Renal cortical epithelial cell (primary cell): ENCODE measurements at places on chromosomes 6 and 20.

DNA sequence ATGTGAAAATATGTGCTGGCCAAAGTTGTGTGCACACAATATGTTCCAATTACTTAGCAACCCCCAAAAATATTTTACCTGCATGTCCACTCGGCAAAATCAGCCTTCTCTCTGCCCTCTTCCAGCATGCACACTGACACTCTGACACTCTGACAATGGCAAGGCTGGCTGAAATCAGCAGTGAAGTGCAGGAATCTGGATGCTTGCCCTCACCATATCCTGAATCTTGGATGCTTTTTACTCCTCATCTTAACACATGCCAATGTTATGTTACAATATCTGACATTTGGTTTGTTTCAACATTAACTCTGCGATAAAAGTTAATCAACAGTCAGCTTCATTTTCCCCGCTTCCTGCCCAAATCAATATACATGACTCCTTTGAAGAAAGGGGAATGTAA lies 203.2 kb downstream of the COL9A1 start:
- no peak for DNase-seq

DNA sequence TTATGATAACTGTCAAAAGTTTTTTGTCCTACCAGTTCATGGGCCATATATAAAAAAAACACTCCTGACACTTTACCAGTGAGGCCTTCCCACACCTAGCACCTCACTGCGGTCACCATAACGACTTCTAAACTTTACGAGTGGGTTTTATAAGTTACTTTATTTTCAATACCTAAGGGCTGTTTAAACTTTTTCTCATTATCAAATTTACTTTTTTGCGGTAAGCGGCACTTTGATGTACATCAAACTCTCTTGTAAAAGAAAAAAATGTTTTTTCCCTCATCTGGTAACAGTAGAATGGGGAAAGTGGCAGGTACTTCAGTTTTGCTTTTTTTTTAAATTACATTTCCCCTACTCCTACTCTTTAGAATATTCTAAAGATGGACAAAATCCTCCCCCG lies 36.2 kb downstream of the FYN start:
- no peak for DNase-seq

DNA sequence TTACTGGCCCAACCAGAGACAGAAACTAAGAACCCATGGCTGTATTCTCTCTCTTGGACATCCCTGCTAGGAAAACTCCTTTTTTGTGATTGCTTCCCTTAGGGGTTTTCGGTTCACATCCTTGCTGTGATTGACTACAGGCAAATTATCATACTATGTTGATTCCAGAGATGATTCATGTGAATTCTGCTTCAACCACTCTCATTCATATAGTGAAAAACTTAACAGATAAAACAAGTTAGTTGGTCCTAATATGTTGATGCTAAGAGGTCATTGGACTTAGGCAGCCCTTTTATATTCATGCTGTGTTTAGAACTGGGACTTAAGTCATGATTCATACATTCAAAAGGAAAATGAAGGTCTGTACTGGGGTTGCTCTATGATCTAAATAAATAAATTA lies 76.9 kb upstream of the CCN2 start:
- no peak for DNase-seq

- DNase-seq: no peak
Observed at GRCh38 chr20:31617432-31618104, 12.5 kb downstream of the ID1 start.

- no peak for DNase-seq
Observed at GRCh38 chr20:1800180-1800579, 95.0 kb upstream of the SIRPA start.

GRCh38 chr6:56366141-56366852 lies 118.9 kb upstream of the COL21A1 start:
- no peak for DNase-seq

DNA sequence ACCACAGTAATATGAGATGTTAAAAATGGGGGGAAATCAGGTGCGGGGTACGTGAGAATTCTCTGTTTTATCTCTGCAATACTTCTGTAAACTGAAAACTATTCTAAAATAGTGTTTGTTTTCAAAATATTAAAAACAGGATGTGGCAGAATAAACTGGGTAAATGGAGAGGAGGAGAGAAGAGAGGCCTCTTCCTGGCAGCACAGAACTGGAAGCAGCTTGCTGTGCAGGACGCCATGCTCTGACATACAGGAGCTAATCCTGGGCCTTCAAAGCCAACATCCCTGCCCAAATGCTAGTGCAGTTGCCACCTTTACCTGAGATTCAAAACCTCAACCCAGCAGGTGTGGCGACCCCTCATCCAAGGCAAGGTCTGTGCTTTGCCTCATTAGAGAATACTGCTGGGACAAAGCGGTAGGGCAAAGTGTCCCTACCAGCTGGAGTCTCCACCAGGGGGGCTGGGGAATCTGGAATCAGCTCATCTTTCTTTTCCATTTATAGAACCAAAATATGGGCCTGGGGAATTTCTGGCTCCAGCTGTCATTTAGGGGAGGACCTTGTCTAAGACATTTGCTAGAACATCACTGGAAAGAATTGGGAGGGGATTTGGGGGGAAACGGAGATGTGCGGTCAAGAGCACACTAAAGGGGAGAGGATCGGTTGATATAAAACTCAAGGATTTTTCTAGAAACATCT lies 67.3 kb downstream of the SCML4 start:
- DNase-seq: no peak

DNA sequence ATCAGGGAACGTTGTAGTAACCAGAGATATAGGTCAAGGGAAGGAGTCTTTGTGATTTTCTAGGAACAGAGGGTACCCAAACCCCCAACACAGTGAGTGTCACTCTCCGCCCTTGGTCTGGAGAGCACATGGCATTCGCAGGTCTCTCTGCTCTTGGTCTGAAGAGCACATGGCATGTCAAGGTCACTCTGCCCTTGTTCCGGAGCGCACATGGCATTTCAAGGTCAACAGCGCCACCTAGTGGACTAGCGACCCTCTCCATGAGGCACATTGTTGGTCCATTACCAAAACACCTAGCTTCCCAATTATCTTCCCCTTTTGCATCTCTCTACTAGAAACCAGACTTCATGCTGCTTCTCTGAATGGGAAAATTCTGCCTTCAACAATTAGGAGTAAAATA lies 260.0 kb downstream of the C6orf118 start:
- DNase-seq: no peak

DNA sequence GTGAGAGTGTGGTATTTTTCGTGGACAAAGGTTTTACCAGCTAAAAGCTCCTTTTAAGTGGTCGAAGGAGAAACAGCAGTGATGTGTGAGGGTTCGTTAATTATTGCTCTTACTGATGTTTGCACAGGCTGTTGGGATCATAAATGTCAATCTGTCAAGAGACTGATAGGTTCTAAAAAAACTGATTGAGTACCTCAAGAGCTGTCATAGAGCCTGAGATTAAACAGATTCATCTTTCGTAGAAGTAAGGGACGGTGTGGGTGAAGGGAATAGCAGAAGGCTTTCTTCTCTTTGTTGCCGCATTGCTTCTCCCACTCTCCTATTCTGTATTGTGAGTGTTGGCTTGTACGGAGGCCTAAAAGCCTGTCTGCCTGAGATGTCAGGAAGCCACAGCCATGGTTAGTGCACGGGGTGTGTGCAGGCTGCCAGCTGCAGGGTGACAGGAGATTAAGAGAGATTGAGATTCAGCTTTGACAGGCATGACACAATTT lies 291.0 kb downstream of the ZFAND3 start:
- DNase-seq: no peak

- DNase-seq: no peak
Observed at GRCh38 chr6:45555981-45556771, 178.4 kb upstream of the SUPT3H start.

GRCh38 chr6:7938562-7939183 lies 28.1 kb upstream of the TXNDC5 start:
- no peak for DNase-seq

DNA sequence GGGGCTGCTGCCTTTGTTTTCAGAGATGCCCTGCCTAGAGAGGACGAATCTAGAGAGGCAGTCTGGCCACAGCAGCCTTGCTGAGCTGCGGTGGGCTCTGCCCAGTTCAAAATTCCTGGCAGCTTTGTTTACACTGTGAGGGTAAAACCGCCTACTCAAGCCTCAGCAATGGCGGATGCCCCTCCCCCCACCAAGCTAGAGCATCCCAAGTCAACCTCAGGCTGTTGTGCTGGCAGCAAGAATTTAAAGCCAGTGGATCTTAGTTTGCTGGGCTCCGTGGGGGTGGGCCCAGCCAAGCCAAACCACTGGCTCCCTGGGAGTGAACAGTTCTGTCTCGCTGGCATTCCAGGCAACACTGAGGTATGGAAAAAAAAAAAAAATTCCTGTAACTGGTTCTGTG lies 970.9 kb downstream of the TBC1D32 start:
- no peak for DNase-seq

- DNase-seq: no peak
Observed at GRCh38 chr20:62059920-62060630, 5.6 kb downstream of the TAF4 start.

- peak; percentile 74 for DNase-seq
Observed at GRCh38 chr6:27902335-27903314, 9.6 kb downstream of the OR2B2 start.

- no peak for DNase-seq
Observed at GRCh38 chr6:29025927-29026585, 18.9 kb downstream of the OR2W1 start.

DNA sequence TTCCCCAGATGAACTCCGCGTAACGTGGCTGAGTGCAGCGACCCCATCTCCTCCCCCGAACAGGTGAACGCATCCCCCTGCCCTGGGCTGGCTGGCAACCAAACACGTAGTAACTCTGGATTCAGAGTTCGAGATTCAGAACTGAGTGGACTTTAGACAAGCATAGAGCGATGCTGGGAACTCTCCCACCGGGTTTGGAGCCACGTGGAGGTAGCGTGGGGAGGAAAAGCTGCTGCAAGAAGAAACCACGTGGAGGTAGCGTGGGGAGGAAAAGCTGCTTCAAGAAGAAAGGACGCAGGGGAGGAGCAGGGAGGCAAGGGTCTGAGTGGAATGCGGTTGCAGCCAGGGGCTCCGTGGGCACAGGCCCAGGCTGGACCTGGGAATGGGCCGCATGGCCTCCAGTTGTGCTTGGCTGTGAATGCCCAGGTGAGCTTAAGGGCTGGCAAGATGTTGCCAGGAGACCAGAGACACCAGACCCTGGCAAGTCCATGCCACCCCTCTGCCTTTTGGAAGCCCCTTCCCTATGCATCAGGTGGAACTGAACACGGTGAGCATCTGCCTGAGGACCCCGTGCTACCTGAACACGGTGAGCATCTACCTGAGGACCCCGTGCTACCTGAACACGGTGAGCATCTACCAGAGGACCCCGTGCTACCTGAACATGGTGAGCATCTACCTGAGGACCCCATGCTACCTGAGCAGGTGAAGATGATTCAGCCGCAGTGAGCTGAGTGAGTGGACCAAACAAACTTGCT lies 118.0 kb upstream of the FRMD1 start:
- DNase-seq: no peak

DNA sequence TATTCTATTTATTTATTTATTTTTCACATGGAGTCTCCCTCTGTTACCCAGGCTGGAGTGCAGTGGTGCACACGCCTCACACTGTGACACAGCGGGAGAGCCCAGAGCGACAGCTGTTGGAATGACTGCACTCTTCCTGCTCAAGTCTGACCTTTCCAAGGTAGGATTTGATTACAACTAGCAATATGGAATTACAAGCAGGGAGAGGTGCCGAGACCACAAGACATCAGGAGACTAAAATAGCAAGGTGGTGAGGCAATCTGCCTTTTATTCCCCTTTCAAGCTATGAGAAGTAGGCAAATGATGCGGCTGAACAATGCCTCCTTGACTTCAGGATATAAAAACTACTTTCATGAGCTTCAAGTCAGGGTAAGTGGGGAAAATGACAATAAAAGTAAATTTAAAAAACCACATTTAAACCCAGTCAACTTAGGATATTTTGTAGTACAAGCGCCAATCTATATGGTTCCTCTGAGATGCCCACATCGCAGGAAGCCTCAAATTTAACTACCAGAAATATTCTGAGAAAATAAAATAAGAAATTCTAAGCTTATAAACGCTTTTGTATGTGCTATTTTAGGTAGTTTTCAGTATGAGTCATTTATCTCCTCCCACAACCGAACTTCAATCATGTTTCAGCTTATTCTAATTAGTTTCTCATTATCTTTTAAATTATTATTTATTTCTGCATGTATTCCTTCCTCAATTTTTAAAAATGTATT lies 146.9 kb upstream of the SGK1 start:
- DNase-seq: peak; percentile 88

- no peak for DNase-seq
Observed at GRCh38 chr20:22412977-22413868, 171.1 kb downstream of the FOXA2 start.

DNA sequence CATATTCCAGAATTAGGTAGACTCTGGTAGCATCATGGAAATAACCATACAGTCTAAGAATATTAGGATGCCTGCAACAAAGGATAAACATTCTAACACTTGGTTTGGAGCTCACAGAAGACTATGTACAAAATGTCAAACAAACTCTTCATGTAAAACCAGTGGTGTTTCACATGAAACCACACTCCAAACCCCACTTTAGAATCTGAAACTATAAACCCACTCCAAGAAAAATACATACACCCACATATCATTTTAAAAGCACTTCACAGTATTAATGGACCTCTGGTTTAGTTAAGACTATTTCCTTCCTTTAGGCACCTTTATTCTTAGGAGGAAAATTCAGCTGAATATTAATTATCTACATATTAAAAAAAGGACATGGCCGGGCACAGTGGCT lies 10.5 kb downstream of the AURKA start:
- no peak for DNase-seq

DNA sequence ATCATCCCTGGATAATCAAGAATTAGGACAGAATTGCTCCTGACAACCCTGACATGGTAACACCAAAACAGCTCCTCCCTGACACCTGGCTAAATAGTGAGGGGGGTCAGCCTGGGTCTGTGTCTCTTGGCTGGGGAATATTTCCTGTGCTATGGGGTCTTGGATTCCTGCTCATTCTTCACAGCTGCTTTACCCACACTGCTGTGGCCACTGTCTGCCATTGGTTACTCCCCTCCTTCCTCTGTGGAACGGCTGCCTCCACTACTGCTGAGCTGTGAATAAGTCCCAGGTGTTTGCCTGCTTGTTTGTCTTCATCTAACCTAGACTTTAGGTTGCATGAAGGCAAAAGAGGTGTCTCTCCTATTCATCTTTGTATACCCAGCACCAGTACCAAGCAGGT lies 33.9 kb upstream of the TXLNB start:
- no peak for DNase-seq
